Tibial artery (tissue), 4 donors: ENCODE measurements at places on chromosomes 6 and 20.

DNA sequence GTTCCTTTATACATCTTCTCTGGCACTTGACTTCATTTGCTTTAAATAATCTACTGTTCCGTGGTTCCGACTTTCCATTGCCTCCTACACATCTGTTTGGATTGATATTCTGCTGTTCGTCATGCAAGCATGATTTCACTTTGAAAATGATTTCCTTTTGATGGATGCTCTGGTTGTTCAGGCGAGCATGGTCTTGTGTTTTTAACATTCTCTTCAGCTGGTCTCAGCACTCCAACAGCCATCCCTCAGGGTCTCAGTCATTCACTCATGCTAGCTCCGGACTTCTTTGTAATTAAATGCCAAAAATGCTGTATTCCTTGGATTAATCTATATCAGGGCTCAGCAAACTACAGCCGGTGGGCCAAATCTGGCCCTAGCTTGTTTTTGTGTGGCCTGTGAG lies 27.2 kb upstream of the SPACA1 start:
- no peak for DNase-seq

- DNase-seq = no peak
Observed at GRCh38 chr6:16546861-16547260, 214.4 kb downstream of the ATXN1 start.

- no peak for DNase-seq
Observed at GRCh38 chr20:33310327-33310899, 27.4 kb downstream of the BPIFB1 start.

- peak; percentile 62 for DNase-seq
Observed at GRCh38 chr6:170086639-170087420, 204.0 kb downstream of the DLL1 start.

DNA sequence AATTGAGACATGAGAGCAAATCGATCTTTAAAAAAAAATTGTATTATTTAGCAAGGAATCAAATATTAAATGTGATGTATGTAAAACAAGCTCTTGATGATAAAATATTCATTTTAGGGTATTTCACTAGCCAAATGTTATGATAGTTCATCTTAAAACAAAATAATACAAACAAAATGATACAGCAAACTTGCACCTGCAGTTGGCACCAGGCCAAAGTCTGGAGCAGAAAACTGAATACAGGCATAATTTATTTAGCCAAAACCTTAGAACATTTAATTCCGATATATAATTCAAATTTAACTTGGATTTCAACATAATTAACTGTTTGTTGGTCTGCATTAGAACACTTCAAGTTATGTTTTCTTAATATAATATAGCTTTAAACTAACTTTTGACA lies 60.9 kb downstream of the EPHA7 start:
- no peak for DNase-seq

GRCh38 chr6:152277826-152278329 lies 359.3 kb downstream of the SYNE1 start:
- no peak for DNase-seq

- DNase-seq = peak; percentile 37
Observed at GRCh38 chr6:149566410-149567193, 427 bp downstream of the GINM1 start.

- no peak for DNase-seq
Observed at GRCh38 chr6:70843328-70843918, 113.4 kb downstream of the B3GAT2 start.

DNA sequence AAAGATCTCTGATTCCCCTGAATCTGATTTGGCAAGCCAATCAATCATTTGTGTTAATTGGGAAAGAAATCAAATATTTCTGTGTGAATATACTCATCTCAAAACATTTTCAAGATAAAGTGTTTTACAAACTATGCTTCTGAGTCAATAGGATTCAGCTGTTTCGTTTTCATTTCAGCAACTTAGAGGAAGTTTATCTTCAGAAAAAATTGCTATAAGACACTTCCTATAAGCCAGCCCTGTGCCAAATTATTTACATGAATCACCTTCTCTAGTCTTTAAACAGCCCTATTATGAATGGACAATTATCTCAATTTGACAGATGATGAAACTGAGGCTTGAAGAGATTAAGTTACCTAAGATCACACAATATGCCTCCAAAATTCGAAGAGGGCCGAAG lies 10.9 kb downstream of the DEFB129 start:
- no peak for DNase-seq

DNA sequence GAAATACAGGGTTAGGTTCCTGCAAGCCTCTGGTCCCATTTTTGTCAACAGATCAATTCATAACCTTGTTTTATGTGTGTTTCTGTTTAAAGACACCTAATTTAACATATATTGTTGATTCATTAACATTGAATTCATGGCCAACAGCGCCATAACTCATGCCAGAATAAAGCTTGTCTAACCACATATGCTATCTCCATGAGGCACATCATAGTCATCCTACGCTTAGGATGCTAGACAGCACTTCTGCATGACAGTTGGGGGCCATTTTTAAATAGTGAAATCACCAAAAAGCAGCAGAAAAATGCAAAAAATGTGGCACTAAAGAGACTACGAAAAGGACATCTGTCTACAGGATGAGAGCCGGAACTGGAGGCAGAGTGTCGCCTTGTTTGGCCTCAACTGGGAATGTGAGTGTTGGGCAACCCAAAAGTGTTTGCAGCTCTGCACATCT lies 37.9 kb downstream of the TRAM2 start:
- DNase-seq = no peak

GRCh38 chr6:2434116-2434515 lies 188.7 kb upstream of the GMDS start:
- DNase-seq = no peak

DNA sequence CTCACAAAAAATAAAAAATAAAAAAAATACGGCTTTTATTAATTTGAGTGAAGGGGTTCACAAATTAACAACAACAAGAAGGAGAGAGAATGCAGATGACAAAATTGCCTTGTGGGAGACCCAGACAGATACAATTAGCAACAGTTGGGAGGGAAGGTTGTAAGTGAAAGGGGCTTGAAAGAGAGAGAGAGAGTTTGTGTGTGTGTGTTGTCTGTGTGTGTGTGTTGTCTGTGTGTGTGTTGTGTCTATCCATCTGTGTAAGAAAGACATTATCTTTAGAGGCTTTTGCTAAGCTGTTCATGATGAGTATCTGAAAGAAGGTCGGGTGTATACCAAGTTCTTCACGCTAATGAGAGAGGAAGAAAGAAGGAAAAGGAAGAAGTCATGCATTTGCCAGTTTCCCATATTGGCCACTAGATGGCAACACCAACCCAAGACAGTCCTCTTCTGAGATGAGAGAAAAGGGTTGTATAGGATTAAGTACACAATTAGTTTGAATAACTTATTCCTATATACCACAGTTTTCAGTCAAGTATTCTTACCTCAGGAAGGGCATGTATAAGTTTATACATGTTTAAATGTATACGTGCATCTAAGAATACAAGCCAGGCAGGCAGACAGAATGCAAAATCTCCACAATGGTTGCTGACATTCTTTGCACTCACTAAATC lies 63.7 kb upstream of the CD2AP start:
- peak; percentile 25 for DNase-seq

- no peak for DNase-seq
Observed at GRCh38 chr6:54315656-54316055, 7.4 kb downstream of the TINAG start.

- no peak for DNase-seq
Observed at GRCh38 chr20:63161176-63161651, 54.7 kb downstream of the YTHDF1 start.

GRCh38 chr6:106591111-106591825 lies 38.0 kb downstream of the RTN4IP1 start:
- no peak for DNase-seq

DNA sequence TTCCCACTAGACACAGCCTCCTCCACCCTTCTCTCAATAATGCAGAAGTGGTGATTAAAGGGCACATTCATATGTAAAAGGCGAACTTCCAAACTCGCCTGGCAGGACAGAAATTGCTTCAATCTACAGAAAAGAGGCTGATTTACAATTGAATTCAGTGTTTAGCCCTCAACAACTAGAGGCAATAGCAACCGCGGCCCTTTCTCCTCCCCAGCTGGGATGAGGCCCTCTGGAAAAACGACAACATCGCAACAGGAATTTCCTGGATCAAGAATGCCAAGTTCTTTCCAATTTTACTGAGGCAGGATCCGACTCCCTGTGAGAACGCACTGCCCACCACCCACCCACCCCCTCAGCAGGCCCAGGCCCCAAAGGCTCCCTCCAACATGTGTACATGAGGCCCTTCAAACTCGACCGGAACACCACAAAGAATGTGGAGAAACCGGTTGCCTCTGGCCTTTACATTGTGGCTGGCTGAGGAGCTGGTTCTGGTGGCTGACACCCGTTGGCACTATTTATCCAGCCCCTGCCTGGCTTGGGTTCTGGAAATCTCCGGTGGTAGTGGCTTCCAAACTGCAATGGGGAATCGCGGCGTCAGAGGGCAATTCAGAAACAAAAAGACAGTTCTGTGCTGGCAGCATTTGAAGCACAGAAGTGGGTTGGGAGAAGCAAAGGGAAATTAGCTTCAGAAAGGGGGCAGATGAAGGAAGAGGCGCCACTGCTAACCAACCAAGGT lies 36.8 kb downstream of the ZMYND8 start:
- no peak for DNase-seq
